ENCODE measurements at places on chromosomes 1 and 21. TPM values are rescaled to one million over a fixed set of nuclear protein-coding genes. Genes with fewer than 3 reads are reported as not detected.
A peak's percentile ranks its signal among the peaks of the same experiment; 100 is the strongest.

DNA sequence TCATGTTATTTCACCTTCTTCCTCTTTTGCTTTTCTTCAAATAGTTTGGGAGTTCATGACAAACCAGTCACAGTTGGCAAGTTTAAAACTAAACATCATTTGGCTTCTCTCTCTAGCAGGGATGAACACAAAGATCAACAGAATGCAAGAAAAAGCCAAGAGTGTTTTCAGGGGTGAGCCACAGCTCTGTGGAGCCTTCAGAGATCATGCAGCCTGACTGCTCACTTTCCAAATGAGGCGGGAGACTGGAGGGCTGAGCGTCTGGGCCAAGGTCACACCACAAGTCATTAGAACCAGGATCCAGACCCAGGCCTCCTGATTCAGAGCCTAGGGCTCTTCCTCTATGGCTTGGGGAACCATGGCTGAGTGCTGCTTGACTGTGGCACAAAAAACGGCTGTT, 2.7 kb downstream of the DPT start:
- DNase-seq = peak; percentile 39

GRCh38 chr1:51316113-51316845, 14.1 kb downstream of the TTC39A start:
- DNase-seq = peak; percentile 72

DNA sequence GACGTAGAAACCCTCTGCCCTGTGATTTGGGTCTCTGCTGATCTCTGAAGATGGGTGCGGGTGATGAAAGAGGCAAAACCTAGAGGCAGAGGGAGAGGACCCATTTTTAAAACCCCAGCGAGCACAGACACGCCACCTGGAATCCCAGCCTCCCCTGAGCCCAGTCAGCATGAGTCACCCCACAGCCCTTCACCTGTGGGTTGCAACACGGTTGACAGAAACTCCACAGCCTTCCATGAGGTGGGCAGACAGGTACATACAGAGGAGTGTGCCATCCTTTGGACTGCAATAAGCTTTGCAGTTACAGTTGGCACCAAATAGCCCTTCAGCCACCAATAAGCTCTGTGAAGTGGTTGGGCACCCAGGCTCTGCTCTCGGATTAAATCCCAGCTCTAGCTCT, 2.1 kb upstream of the GRHL3 start:
- no peak for DNase-seq

DNA sequence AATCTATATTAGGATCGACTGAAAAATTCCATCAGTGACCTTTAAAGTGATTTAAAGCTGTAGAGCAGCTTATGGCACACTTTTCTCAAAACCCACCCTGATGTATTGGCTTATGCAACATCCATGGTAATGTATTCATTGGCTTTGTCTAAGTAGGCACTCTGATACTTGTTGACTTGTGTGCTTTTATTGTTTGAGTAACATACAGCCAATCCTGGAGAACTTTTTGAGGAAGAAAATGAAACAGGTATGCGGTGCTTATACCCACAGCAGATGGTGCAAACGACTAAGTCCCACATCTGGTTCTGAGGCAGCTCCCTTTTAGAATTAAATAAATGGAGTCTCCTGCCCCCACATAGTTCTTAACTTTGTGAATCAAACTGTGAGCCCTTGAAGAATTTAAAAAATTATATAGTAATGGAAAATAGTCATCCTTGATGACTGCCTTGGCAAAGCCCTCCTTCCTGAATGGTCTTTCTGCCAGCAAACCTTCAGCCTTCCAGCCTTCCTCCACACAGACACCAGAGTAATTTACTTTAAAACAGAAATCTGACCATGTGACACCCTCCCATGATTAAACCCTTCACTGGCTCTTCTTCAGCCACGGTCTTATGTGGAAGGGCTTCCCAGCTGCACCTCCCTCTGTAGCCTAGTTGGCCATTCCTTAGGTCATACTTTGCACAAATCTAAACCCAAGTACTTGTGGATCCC, 116.0 kb downstream of the BCAR3 start:
- DNase-seq = no peak

- DNase-seq = no peak
Observed at GRCh38 chr1:11399250-11399649, 79.7 kb upstream of the DISP3 start.

DNA sequence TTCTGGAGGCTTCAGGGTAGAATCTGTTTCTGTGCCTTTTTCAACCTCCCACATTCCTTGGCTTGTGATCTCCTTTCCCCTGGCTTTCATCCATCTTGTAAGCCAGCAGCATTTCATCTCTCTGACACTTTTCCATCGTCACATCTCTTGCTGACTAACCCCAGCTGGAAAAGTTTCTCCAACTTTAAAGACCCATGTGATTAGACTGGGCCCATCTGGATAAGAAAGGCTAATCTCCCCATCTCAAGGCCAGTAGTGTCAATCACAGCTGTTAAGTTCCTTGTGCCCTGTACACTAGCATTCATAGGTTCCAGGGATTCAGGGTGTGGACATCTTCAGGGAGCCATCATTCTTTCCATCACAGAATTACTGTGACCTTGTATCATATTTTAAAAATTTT, 452.1 kb downstream of the TTLL7 start:
- no peak for DNase-seq

- DNase-seq = no peak
Observed at GRCh38 chr1:80566867-80567266, 1233.9 kb upstream of the ADGRL2 start.

DNA sequence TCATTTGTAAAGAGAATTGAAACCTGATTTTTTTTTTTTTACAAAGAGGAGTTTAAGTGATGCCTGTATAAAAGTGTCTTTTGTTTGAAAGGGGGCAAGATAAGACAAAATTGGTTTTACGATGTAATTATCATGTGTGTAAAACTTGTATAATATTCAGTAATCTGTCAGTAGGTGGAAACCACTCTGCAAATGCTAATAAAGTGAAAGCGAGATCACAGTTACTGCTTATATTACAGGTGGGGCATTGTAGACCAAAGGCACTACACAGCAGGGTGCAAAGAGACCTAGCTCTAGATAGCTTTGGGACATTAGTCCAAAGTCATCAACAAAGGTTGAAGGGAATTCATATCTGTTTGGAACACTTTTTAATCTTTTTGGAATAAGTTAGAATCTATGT, 174.2 kb downstream of the LHX8 start:
- peak; percentile 11 for DNase-seq

- peak; percentile 18 for DNase-seq
Observed at GRCh38 chr1:232600424-232601258, 29.3 kb downstream of the SIPA1L2 start.

- DNase-seq = no peak
Observed at GRCh38 chr1:228453022-228453560, 34.1 kb upstream of the RNF187 start.

DNA sequence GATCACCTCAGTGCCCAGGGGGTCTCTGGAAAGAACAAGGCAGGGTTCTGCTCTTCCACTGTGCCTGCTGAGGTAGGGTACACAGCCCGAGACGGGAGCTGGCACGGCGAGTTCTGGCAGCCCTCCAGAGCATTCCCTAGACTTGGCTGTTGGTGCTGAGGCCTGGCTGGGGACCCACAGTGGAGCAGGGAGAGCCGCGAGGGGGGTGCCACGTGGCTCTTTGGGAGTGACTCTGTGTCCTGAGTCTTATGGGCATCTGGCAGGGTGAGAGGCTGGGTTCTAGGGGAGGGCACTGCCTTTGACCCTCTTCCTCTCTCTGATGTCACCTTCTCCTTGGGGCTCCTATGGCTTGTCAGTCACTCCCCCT, 336.4 kb downstream of the CAMTA1 start:
- peak; percentile 53 for DNase-seq

DNA sequence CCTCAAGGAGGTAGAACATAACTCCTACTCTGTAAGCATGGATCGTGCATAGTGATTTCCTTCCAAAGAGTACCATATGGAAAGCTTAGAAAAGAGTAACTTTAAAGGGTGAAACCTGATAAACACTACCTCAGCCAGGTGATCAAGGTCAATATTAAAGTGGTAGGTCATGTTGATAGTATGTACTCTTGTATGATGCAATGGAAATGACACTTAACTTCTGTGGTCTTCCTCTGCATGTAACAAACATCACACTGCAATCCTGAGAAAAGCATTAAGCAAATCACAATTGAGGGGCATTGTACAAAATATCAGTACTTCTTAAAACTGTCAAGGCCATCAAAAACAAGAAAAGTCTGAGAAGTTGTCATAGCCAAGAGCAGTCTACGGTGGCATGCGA, 83.8 kb downstream of the LEPR start:
- DNase-seq = no peak

- DNase-seq = no peak
Observed at GRCh38 chr1:220339581-220339980, 67.3 kb upstream of the RAB3GAP2 start.

DNA sequence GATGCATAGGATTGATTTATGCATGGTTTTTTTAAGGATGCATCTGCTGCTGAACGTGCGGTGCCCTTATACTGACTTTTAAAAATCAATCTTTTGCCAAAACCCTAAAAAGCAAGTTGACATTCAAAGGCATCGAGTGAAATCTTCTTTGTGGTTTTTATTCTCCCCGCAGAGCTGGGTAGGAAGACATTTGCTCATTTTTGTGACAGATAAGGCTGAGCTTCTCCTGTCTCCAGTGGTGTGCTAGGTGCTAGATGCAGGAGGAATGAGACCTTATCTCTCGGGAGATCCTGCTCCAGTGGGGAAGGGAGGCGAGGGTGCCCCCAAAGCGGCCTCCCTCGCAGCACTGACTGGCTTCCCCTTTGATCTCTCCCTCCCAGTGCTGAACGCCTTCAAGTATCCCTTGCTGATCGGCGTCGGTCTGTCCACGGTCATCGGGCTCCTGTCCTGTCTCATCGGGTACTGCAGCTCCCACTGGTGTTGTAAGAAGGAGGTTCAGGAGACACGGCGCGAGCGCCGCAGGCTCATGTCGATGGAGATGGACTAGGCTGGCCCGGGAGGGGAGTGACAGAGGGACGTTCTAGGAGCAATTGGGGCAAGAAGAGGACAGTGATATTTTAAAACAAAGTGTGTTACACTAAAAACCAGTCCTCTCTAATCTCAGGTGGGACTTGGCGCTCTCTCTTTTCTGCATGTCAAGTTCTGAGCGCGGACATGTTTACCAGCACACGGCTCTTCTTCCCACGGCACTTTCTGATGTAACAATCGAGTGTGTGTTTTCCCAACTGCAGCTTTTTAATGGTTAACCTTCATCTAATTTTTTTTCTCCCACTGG, 14.9 kb upstream of the CD101 start:
- DNase-seq = no peak

DNA sequence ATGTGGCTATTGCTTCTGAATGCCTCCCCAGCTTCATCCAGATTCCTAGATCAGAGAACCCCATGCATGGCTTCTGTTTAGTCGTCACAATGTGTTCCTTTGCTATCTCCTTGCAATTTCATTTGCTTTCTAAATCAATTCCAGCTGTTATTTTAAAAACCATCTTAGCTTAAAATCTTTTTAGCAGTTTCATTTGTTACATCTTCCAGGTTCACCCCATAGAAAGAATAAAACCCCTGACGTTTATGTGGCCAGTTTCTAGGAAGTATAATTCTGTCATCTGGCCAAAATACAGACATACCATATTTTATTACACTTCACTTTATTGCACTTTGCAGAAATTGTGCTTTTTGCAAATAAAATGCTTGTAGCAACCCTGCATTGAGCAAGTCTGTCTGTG, 278.4 kb downstream of the PTPRC start:
- DNase-seq = no peak

- peak; percentile 82 for DNase-seq
Observed at GRCh38 chr1:62530516-62531154, 66.7 kb upstream of the ANGPTL3 start.

DNA sequence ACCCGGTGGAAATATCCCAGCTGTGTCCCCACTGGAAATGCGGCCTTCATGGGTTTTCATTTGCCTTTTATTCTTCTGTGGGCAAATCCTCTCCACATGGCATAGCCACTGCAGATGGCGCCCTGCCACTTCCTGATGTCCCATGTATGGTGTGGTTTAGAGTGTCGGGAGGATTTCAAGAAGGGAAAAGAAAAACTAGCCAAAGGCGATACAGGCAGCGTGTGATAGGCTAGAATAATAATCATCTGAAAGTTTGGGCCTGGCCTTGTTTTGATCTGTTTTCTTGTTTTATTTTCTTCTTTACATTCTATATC, 123.6 kb downstream of the PEX14 start:
- no peak for DNase-seq

DNA sequence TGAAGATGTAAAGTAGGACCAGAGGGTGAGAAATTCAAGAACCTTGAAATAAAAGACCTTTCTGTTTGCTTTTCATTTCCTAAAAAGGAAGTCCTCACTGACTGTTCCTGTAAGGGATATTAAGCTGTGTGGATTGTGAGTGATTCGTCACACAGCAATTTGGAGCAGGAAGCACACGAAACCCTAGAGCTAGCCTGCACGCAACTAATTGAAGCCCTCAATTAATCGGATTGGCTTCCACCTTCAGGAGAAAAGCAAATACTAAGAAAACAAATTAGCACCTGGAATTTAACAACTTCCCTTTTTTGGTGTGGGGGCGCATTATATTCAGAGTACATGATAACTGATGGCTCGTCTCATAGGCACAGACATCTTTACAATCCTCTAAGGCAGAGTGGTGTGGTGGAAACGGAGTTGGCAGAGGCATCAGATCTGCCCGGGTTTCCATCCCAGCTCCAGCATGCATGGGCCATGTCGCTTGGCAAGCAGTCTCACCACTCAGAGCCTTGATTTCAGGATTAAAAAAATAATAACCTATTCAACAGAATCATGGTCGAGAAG, 95.2 kb downstream of the KCNJ15 start:
- no peak for DNase-seq

- DNase-seq = no peak
Observed at GRCh38 chr1:217088011-217088410, 364.8 kb upstream of the ESRRG start.

GRCh38 chr1:209647156-209647555, 5.1 kb downstream of the LAMB3 start:
- DNase-seq = no peak

DNA sequence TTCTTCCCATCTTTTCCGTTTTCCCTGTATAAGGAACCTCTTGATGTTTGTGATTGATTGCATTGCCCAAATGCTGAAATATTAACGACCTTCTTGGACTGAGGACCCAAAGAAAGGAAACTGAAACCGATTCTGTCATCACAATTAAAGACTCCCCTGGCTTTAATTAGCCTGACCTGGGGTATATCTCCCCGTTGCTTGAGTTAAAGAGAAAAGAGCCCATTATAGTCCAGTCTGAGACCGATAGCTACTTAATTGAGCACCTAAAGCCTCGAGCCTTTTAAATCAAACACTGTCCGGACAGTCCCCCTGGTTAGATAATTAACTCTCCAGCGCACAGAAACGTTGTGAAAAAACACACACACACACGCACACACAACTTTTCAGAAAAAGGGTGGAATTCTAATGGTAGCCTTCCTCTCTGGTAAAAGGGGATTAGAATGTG, 8.0 kb downstream of the LMO4 start:
- DNase-seq = no peak

RGSL1 gene
- not detected for total RNA-seq

TMIGD3 gene
- 7.6 TPM for total RNA-seq

FCRL2 gene
- total RNA-seq = not detected

GBP6 gene
- not detected for total RNA-seq

FCER1G gene
- 4.5 TPM for total RNA-seq

RAVER2 gene
- 18.0 TPM for total RNA-seq

REG4 gene
- 0.58 TPM for total RNA-seq

TRNP1 gene
- total RNA-seq = 188 TPM

RAB25 gene
- total RNA-seq = 249 TPM

CEP104 gene
- 55.4 TPM for total RNA-seq

TCEA3 gene
- 125 TPM for total RNA-seq
